ENCODE measurements at places on chromosomes 3 and 15.
A peak's percentile ranks its signal among the peaks of the same experiment; 100 is the strongest.

- DNase-seq, result peak; percentile 80
Measured at GRCh38 chr3:17577796-17578520, 164.5 kb downstream of the TBC1D5 start.

GRCh38 chr15:28993051-28993719 lies 107.4 kb downstream of the APBA2 start:
- no peak for DNase-seq

DNA sequence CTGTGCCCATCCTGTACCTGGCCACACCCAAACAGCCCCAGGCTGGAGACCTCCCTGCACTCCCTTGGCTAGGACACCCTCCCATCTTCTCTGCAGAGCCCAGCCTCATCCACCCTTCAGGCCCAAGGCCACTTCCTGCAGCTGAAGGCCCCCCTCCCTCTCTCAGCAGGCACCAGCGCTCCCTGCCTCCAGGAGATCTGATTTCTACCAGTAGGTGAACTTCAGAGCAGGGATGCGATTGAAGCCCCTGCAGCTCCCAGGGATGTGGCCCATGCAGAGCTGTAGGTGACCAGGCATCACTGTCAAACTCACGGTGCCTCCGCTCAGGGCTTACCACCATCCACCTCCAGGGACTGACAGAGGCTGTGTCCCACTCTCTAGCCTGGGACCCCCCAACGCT lies 96.3 kb downstream of the NUP210 start:
- no peak for DNase-seq

DNA sequence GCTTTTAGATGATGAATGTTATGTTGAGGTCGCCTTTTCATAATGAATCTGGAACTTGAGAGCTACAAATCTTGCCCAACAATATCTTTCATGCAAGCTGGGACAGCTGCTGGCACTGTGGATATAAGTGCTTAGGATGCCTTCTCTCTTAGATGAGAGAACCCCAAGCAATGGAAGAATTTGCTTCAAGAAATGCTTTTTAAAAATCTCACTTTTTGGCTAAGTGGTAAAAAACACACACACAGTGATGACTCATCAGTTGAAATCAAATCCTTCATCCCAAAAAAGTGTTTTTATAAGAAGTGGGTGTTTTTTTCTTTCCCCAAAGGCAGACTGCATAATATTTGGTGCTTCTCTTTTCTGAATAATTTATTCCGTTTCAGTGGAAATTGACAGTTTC lies 38.4 kb upstream of the GALNT15 start:
- DNase-seq, result peak; percentile 84

DNA sequence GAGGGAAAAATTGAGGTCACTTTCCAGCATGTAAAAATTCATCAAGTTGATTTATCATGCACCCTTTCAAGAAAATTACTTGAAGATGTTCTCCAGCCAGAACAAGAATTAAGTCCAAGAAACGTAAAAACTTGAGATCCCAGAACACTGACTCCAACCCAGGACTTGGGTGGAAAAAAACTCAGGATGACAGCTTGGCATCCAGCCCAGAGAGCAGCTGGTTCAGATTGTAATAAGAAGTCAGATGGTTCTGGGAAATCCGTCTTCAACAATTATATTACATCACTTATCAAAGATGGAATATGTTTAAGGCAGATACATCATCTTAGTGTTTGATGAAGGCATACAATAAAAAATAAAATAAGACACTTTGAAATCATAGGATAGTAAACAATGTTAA lies 23.0 kb upstream of the DNAJC13 start:
- DNase-seq, result peak; percentile 72

Measured in fibroblast of skin of abdomen (primary cell).